ENCODE measurements at places on chromosomes 3 and 15. TPM values are rescaled to one million over a fixed set of nuclear protein-coding genes. Genes with fewer than 3 reads are reported as not detected.

Gene SLC6A1
- 3.2 TPM for total RNA-seq

Gene NR1I2
- total RNA-seq, result 0.11 TPM

Gene PLA2G4B
- total RNA-seq, result 2.7 TPM

Gene SPPL2A
- 103 TPM for total RNA-seq

GRCh38 chr3:60142009-60142408, 1092.2 kb upstream of the CFAP20DC start:
- DNase-seq, result no peak

- DNase-seq, result no peak
These were observed 124.0 kb upstream of the LRRN1 start for GRCh38 chr3:3675186-3675585.

DNA sequence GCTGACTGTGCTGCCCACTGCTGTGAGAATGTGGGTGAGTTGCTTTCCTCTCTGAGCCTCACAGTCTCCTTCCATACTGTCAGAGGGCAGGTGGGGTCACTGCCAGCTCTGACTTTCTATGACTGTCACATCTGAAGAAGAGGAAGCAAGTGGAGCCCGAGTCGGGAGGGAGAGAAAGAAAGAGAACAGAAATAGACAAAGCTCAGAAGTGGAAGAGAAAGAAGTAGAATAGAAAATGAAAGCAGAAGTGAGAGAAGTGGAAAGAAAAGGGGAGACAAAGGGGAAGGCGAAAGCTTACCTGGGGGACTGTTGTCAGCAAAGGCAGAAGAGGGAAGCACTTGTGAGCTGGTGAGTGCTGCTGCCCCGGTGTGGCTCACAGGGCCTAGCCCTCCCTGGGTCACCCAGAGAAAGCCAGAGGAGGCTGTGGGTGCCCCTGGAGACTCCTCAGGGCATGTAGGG, 57.9 kb downstream of the EPHB1 start:
- DNase-seq, result no peak

GRCh38 chr3:194910414-194910984, 224.8 kb downstream of the FAM43A start:
- no peak for DNase-seq

- no peak for DNase-seq
These were observed 8.4 kb downstream of the PIGB start for GRCh38 chr15:55327387-55327786.

DNA sequence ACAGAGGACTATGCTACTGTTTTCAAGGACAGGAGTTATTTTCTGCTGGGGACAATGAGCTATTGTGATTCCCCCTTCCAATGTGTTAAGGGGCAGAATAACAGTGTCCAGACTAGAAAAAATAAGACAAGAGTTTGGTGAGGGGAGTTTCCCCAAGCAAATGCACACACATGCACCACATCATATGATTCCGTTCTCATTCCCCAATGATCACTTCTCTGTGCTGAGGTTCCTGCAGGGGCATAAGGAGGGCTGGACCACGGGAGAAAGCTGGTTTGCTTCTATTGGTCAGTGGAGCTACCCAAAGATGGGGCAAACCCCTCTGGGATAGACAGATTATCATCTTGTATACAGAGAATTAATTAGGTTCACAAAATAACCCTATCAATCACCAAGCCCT, 80.6 kb downstream of the RBPMS2 start:
- no peak for DNase-seq

- no peak for DNase-seq
These were observed 16.9 kb upstream of the C15orf61 start for GRCh38 chr15:67504056-67504455.

DNA sequence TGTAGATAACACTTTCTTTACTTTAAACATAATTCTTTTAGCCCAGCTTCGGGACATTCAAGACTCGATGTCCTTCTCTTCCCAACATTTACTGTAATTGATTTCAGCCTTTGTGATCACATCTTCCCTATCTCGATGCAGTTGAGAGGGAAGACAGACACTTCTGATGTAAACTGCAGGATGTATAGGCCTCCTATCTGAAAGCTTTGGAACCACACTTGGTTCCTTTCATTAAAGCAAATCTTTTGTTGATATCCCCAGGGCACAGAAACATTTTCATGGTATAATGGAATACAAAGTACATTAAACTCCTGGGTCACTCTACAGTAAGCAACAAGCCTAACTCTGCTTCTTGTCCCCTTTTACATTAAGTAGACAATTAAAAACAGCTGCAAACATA, 6.4 kb downstream of the GRM7 start:
- DNase-seq, result no peak
